ENCODE measurements at places on chromosomes 5 and 9.

DNA sequence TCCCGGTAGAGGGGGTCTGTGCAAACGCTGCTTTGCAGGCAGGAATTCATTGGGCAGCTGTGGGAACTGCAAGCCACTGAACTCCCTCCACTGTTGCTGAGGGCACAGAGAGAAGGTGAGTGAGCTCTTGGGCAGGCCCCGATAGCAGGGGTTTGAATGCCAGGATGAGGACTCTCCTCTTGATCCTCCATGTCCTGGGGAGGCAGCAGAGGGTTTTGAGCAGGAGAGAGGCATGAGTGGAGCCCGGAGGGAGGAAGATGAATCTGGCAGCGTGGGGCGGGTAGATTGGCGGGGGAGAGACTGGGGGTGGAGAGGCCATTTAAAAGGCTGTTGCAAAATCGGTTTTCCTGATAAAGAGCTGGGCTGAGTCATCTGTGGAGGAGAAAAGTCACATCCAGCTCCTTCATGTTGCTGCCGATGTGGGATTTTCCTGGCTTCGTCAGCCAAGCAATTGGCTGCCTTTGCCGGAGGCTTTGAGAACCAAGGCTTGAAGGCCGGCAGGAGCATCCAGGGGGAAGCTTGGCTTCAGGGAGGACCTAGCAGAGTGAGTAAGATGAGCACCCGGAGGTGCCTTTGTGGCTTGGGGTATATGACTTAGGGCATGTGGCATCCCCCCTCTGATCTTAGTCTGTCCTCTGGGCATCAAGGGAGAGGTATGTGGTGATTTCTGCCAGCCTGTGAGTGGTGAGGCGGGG is at the start of gene SYNPO:
Gene SYNPO (plus strand): TSS at position 350 of the 695 bp plus-strand sequence. CDS start 7,616 bp downstream, outside the sequence.
- DNase-seq: no peak

- DNase-seq: no peak
Measured at GRCh38 chr5:87686018-87686417, 273.3 kb upstream of the CCNH start.

DNA sequence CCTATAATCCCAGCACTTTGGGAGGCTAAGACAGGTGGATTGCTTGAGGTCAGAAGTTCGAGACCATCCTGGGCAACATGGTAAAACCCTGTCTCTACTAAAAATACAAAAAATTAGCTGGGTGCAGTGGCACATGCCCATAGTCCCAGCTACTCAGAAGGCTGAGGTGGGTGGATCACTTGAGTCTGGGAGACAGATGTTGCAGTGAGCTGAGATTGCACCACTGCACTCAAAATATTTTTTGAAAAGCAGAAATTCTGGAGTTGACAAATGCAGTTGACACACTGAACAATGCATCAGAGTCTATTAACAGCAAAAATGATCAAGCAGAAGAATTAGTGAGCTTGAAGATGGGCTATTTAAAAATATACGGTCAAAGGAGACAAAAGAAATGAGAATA is 35.5 kb downstream of the NDUFAF2 start:
- no peak for DNase-seq

- no peak for DNase-seq
Measured at GRCh38 chr9:79592726-79593493, 21.1 kb downstream of the TLE4 start.

DNA sequence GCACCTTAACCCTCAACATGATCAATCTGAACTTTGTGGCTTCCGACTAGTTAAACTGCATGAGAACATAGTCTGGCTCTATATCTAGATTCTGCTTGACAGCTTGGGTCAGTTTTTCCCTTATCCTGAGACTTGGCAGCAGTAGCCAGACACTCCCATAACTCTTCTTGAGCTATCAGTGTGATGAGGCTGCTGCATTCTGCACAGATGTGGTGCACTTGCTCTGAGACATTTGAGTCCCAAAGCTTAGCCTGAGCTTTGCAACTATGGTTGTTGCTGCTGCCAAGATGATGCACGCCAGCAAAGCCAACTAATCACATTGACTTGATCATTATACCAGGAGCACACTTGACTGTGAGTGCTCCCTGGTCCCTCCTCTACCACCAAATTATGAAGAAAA is 36.2 kb downstream of the MOCS2 start:
- no peak for DNase-seq

GRCh38 chr5:94407023-94407422 is 211.4 kb downstream of the KIAA0825 start:
- DNase-seq: no peak

DNA sequence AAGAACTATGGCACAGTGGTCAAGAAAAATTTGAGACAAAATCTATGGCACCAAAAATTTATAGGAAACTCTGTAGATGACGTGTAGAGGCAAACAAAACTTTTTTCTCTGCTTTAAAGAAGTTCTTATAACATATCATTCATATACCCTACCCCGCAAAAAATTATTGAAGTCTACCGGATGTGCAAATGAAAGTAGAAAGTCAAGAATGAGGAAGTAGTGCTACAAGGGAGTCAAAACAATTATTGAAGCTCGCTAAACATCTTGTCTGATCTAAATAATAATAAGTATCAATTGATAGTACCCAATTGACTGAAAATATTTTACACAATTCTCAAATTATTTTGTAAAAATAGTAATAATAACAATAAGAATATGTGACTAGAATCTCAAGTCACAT is 398.5 kb downstream of the TAF11L14 start:
- DNase-seq: no peak

GRCh38 chr5:120382833-120383232 is 81.3 kb upstream of the PRR16 start:
- DNase-seq: no peak

GRCh38 chr5:155530046-155530445 is 516.5 kb downstream of the KIF4B start:
- no peak for DNase-seq

DNA sequence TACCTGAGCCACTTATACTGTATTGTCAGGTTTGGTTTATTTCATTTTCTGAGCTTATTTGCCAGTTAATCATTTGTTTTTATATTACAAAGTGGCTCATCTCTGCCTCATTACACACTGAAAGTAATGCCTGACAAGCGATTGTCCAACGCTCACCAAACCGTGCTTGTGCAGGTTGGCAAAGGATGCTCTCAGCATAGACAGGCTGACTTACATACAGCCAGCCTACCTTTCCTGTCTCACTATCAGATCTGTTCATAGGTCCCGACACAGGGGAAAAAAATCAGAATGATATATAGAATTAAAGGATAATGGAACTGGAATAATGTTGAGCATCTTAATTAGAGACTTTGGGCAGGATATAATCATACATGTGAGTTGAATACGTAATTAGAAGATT is 739.7 kb upstream of the RIOK2 start:
- DNase-seq: no peak

- DNase-seq: no peak
Measured at GRCh38 chr9:38229504-38230155, 160.6 kb upstream of the SHB start.

Data from OCI-LY7 (cell line).